ENCODE measurements at places on chromosomes 3 and 15.

GRCh38 chr3:133317866-133318265 is 82.0 kb upstream of the BFSP2 start:
- DNase-seq, result no peak

GRCh38 chr15:49215768-49216739 is 46.0 kb downstream of the GALK2 start:
- DNase-seq, result no peak

DNA sequence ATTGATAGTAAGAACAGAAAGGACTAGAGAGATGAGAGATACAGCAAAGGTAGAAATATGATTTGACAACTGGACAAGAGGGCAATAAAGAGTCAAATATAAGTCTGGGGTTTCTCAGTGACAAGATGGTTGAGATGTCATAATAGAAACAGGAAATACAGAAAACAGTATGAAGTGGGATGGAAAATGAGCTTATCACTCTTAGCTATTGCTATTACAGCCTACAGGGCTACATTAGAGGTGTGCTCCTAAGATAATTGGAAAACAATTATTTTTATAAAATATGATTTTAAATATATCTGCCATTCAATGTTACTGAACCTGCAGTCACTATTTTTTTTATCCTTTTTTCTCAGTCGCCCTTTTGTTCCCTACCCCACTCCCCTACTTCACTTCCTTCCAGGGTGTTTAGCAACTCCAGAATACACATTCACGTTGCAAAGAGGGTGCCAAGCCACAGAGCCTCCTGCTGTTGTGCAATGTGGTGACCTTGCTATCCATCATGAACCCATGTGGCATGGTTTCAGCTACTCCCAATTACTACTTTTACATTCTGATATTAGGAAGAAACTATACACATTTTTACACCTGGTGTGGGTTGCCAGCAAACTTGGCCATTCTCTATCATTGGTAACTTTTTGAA is 6.0 kb downstream of the NRG4 start:
- DNase-seq, result no peak

- no peak for DNase-seq
These were observed 2.6 kb downstream of the TNIK start for GRCh38 chr3:171457607-171458061.

DNA sequence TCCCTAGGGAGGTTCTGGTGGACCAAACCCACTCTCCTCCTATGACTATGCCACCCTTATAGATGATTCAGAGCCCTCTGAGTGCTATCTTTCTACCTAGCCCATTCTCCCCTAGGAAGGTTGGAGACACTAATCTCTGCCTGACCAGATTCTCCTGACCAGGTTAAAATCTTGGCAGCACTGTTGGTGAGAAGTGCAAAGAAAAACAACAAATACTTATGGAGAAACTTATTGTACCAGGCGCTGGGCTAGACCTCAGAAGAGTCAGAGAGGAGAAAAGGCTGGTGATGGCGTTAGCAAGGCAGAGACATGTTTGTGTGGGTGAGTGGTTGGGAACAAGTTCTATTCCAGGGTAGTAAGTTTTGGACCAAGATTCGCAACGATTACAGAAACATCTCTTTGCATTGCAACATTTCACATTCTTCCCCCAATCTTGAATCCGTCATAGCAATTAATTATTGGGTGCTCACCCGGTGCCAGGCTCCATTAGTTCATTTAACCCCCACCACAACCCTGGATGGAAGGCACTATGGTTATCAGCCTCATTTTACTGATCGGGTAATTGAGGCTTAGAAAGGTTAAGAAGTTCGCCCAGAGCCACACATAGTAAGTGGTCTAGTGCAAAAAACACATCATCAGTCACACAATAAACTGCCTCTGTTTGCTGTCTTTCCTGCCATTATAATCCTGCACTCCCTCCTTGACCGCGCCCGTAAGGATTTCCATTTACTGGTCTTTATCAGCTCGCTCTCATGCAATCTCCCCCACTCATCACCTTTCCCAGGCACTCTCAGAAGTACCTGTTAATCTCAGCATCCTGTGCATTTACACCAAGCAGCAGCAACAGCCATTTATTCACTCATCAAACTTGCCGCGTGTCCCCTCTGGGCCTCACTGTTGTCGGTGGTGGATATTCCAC is 655 bp upstream of the TSPAN3 start:
- no peak for DNase-seq

DNA sequence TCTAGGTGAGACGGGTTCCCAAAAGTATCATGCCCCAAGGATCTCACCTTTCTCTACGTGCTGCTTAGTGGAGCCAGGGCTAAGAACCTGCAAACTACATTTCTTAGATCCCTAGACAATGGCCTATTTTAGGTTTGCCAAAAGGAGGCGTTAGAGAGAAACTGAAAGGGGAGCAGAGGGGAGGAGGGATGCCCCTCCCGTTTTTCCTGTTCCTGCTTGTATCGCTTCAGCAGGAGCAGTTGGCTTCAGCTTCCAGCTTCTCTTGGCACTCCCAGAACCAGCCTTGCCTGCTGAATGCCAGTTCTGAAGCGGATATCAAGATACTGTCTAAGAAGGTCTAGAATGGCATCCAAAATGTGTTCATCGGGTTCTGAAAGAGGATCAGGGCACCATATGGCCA is 58.4 kb upstream of the ABHD17C start:
- no peak for DNase-seq

- no peak for DNase-seq
These were observed 41.3 kb downstream of the DNAH1 start for GRCh38 chr3:52357151-52358080.

- DNase-seq, result no peak
These were observed 1034.4 kb downstream of the IGSF11 start for GRCh38 chr3:118000219-118000618.

DNA sequence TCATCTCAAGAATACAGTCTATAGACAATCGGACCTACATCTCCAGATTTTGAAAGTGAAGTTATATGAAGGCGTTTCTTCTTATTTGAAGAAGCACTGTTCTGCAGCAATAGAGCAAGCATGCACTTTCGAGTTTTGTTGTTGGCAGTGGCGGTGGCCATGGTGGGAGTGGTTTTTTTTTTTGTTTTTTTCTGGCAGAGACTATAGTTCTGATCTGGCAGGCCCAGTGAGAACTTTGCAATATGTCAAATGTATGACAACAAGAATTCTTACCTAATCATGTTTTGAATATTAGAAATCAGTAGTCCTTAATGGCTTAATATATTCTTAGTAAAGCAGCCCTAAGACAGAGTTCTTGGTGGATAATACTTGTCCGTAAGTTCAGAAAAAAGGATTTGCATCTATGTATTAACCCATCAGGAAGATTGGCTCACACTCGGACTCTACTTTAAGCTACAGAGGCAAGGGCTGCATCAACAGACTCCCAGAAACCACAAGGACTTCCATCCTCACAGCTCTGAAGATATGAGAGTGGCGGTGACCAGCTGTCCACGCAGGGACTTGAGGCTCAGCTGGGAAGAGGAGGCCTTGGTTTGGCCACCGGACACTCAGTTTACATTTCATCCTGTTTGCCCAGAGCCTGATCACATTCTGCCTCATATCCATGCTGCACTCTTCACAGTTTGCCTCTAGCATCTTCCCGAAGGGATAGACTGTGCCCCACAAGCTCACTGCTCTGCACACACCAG is 124.1 kb upstream of the THBS1 start:
- no peak for DNase-seq

DNA sequence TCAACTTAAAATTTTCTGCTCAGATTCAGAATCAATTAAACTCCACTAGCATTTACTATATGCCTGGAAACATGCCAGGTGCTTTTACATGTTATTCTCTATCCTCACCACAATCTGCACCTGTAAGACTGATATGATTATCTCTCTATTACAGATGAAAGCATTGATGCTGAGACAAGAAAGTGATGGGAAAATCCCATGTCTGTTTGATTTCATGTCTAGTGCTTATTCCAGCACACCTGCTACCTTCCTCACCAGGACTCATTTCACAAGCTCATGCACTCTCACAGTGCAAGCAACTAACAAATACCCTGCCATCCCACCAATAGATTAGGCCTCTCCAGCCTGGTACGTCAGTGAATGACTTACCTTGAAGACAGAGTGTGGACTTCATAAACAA is 25.0 kb upstream of the BCL6 start:
- DNase-seq, result no peak

DNA sequence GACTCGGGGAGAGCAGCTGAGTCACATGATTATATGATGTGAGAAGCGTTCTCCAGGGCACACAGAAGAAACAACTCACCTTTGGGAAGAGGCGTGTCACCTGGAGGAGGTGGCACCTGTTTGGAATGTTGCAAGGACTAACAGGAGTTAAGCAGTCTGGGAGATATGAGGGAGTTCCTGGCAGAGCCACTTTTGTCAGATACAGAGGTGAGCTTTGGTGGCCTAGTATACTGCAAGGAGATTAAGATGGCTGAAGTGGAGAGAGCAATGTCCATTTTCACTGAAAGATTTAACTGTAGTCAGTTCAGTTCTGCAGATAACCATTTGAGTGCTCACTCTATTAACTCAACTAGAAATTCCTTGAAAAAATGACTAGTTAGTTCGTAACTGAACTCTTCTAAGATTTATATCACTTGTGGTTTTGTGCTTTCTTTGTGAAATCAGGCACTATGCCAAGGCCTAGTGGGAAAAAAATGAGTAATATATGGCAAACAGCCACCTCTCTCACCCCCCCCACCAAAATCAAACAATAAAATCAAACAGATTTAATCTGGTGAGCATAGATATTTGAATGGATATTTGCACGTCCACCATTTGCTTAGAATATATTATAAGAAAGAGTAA is 61.3 kb downstream of the CRYBG3 start:
- no peak for DNase-seq

DNA sequence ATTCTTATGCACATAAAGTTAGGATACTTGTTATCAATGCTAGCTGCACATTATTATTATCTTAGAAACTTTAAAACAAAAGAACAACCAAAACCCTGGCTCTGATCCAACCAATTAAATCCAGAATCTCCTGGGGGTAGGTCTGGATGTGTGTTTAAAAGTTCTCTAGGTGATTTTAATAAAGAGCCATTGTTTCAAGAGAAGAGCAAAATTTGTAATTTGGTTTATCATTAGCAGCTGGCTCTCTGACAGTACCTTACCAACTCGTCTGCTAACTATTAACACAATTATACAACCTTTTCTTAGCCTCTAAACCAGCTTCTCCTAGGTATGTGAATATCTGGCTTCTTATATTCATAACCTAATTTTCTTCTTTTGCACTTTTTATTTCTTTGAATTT is 68.9 kb downstream of the IFT80 start:
- DNase-seq, result no peak

DNA sequence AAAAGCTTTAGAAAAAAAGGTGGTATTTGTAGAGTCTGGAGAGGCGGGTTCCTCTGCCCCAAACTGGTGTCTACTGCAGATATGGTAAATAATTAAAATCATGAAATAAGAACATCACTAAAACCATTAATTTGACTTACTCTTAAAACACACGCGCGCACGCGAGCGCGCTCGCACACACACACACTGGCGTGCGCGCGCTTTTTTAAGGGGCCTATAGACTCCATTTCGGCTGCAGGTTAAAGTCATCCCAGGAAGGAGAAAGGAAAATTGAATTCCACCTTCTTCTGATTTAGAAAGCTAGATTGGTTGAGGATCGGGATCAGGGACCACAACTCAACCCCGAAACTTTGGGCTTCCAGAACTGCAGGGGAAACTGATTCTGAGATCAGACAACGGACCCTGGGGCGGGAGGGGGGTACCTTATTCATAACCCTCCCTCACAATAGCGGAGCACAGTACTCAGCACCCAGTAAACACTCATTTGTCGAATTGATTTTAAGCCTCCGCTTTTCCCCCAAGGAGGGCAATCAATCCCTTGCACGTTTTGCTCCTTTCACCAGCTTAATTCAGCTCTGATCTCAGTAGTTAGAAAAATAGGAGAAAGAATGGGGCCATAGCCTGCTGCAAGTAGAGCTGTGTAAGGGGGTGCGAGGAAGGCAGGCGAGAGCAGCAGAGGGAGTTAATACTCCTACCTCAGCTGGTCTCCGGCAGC is 509 bp upstream of the LRRC3B start:
- no peak for DNase-seq

GRCh38 chr15:54345301-54345700 is 367.1 kb downstream of the UNC13C start:
- DNase-seq, result no peak

DNA sequence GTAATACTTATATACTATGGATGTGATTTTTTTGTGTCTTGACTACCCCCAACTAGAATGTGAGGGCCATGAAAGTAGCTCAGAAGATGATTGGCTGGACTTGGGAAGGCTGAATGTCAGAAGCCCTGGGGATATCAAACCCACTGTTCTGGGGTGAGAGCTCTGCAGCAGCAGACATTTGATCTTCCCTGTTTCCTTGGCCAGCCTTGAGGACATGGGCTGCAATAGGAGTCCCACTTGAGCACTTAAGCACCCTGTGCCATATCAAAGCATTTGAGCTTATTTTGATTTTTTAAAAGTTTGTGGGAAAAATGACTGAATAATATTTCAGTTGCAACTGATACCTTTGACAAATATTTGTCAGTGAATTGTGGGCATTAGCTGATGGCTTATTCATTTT is 21.7 kb downstream of the GTF2E1 start:
- DNase-seq, result no peak

DNA sequence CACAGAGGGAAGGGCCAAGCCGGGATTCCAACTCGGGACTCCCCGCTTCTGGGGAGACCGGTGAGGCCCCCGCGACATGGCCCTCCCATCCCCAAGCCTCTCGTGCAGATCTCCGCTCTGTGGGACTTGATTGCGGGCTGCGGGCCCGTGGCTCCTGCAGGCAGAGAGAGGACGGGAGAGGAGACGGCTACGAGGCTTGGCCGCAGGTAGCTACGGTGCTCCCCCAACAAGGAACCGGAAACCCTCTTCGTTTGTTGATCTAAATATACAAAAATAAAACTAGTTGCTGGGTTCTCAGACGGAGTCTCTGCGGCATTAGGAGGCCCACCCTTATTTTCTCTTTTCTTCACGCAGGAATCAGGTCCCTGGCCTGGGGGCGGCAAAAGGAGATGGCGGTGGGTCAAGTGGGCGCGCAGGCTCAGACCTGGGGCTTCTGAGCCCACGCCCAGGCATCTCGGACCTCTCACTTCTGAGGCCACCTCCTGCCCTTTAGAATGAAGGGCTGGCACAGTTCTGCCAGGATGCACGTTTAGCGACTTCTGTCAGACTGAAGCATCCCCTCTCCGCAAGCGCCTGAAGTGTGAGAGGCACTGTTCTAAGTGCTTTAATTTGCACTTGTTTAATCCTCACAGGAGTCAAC is 10.9 kb downstream of the GNB5 start:
- DNase-seq, result no peak

DNA sequence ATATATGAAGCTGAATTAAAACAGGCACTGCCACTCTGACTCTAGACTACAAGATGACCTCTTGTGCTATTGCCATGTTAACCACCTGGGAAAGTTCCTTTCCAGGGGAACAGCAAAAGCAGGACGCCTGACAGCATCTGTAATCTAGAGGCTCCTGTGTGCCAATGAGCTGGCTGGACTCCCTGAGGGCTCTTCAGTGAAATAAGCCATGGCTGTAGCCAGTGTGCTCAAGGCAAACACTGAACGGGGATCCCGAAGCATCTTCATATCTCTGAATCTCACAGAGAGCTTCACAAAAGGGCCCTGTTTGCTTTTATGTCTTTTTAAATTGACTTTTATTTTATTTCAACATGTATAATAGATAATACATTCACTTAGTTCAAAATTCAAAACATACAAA is 57.2 kb downstream of the BFSP2 start:
- no peak for DNase-seq
